M059J (cell line): ENCODE measurements at places on chromosomes 5 and 9. TPM values are rescaled to one million over a fixed set of nuclear protein-coding genes. Genes with fewer than 3 reads are reported as not detected.

Gene SH3TC2
- total RNA-seq: 2.4 and 7.2 TPM in 2 replicates

Gene ADAMTS19
- 0.10 and 0.34 TPM in 2 replicates for total RNA-seq

Gene SLC22A4
- total RNA-seq: 6.3 and 7.5 TPM in 2 replicates

Gene WASHC1
- 2.8 and 3.8 TPM in 2 replicates for total RNA-seq

Gene DBH
- total RNA-seq: not detected in 2 replicates

Gene PCDH1
- 4.9 and 5.4 TPM in 2 replicates for total RNA-seq

Gene HMMR
- total RNA-seq: 57.0 and 74.7 TPM in 2 replicates

Gene RRAGA
- 71.3 and 83.9 TPM in 2 replicates for total RNA-seq

Gene ARHGEF28
- total RNA-seq: 7.1 and 12.0 TPM in 2 replicates

Gene C5
- total RNA-seq: 3.4 and 5.6 TPM in 2 replicates

Gene PCDHB12
- total RNA-seq: 1.7 and 2.6 TPM in 2 replicates

Gene NR5A1
- total RNA-seq: 0.02 TPM in 1 of 2 replicates, not detected in the other

Gene SLF1
- total RNA-seq: 13.3 and 15.6 TPM in 2 replicates

Gene TLX3
- not detected in 2 replicates for total RNA-seq

Gene OTULINL
- 13.3 and 24.7 TPM in 2 replicates for total RNA-seq

Gene PHF24
- total RNA-seq: not detected in 2 replicates

Gene CD72
- total RNA-seq: 0.05 and 4.1 TPM in 2 replicates
